Thyroid gland (tissue), 4 donors: ENCODE measurements at places on chromosomes 12 and 14. TPM values are rescaled to one million over a fixed set of nuclear protein-coding genes. Genes with fewer than 3 reads are reported as not detected.

Gene CLEC7A
- 9.4 TPM for total RNA-seq

Gene LACRT
- total RNA-seq = not detected

DNA sequence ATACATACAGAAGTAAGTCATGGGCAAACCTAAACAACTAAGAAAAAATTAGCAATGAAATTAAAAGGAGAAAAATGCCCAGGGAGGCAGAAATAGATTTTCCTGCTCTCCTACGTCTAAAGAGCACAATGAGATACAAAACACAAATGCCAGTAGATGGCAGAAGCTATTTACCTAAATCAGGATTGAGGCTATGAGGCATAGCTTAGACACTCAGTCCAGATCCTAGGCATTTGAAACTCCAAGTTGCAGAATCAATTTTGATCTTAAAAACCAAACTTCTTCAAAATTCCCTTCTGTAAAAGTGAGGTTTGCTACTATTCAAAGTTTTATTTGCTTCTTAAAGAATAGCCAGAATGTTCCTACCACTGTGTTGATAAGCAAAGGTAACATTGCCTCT lies 368.6 kb downstream of the DAD1 start:
- H3K27ac ChIP-seq = no peak overlapping the region
- no peaks in the 10 kb centered on the region for H3K36me3 ChIP-seq
- H3K27me3 ChIP-seq = no peaks in the 10 kb centered on the region

DNA sequence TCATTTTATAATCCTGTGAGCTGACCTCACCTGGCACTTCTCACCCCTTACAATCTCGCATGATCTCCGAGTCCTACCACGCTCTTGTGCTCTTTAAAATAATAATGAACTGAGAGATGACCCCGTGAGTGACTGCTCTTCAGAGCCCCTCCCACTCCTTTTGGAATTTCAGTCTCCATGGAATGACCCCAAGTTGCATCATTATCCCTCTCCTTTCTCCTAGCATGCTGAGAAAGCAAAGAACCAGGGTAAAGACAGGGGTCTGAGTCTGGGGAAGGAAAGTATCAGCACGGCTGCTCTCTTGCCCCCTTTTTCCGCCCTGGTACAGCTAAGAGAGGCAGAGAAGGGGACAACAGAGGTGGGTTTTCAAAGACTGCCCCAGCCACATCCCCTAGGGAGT lies 178.3 kb upstream of the PLEKHA5 start:
- no peak overlapping the region for H3K27ac ChIP-seq
- no peaks in the 10 kb centered on the region for H3K27me3 ChIP-seq
- H3K36me3 ChIP-seq = no peaks in the 10 kb centered on the region
- no peaks in the 10 kb centered on the region for H3K4me1 ChIP-seq
- DNase-seq = no peak

DNA sequence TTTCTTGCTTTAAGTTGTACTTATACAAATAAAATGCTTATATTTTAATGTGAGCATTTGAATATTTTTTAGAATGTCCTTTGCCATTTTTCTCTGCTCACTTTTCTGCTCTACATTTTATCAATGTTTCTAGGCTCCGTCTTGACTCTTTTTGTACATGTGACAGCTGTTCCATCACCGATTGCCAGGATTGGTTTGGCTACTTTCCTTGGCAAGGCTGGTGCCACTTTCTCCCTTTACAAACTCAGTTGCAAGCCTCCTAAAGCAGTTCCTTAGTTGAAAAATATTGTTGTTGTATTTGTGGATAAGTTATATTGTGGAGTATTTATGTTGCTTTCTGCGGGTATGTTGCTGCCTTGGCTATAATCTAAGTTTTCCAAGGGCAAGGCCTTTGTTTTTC lies 63.4 kb downstream of the DACT1 start:
- no peaks in the 10 kb centered on the region for H3K36me3 ChIP-seq
- H3K27ac ChIP-seq = no peak overlapping the region
- no peak overlapping the region for H3K4me3 ChIP-seq
- no peaks in the 10 kb centered on the region for H3K27me3 ChIP-seq
- H3K4me1 ChIP-seq = peaks cover 11% of the 10 kb centered on the region

DNA sequence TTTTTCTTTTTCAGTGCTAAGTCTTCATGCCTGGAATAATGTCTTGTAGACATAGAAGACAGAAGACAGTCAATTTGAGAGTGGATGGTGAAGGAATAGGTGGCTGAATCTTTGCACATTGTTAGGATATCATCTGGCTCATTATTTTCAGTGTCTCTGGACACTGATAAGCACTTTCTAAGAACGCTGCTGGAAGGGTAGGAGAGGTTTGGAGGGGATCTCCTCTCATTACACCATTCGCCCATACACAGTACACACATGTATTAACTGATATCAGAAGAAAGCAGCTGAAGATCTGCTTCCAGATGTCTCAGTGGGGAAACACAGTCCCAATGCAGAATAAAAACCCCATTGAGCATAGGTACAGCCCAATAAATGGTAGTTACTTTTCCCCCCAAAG lies 461.1 kb upstream of the DCN start:
- DNase-seq = no peak
- no peaks in the 10 kb centered on the region for H3K36me3 ChIP-seq
- H3K4me3 ChIP-seq = no peak overlapping the region
- H3K27me3 ChIP-seq = no peaks in the 10 kb centered on the region

- H3K4me1 ChIP-seq = peaks cover 4% of the 10 kb centered on the region
- H3K27ac ChIP-seq = no peak overlapping the region
- H3K36me3 ChIP-seq = no peaks in the 10 kb centered on the region
- no peak overlapping the region for H3K4me3 ChIP-seq
Observed at GRCh38 chr12:89838833-89839232, 130.2 kb upstream of the ATP2B1 start.

GRCh38 chr12:83145325-83145840 lies 458.7 kb downstream of the TMTC2 start:
- DNase-seq = no peak
- no peaks in the 10 kb centered on the region for H3K27me3 ChIP-seq
- H3K27ac ChIP-seq = no peak overlapping the region
- no peak overlapping the region for H3K4me3 ChIP-seq

Gene CIDEB
- 9.2 TPM for total RNA-seq

Gene BBOF1
- 23.4 TPM for total RNA-seq

DNA sequence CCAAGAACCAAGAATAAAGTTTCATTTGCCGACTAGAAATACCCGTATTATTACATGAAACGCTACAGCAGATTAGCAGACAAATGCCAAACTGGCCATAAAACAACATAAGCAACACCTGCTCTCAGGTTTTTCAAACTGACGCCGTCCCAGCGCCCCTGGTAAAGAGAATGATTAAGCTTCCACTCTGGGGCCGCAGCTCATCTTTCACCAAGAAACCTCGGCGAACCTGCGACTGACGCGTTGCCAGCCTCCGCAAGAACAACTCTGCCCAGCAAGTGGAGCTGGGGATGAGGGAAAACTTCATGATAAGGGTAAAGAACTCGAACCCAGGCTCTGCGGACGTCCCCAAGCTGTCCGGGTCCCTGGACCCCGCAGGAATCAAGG lies 530 bp downstream of the ARL1 start:
- H3K4me1 ChIP-seq = peaks cover 27% of the 10 kb centered on the region
- no peaks in the 10 kb centered on the region for H3K27me3 ChIP-seq
- DNase-seq = no peak
- peak overlapping the region; percentile 90 for H3K27ac ChIP-seq
- no peaks in the 10 kb centered on the region for H3K36me3 ChIP-seq

DNA sequence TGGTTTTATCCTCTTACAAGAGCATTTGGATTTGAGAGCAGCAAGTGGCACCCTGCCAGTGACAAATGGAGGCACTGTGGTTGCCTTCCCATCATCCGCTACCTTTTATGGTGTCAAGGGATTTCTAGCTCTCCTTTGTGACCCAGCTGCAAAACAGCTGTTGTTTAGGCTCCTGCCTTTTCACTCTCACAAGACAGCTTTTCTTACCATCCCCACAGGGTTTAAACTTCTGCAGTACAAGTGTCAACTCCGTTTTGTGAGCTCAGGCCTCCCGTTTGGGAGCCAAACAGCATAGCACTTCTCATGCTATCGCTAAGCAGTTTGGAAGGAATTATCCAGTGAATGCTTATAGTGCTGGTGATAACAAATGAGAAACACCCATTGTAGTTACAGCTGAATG lies 331.4 kb downstream of the TMTC2 start:
- no peaks in the 10 kb centered on the region for H3K27me3 ChIP-seq
- DNase-seq = no peak
- H3K4me3 ChIP-seq = no peak overlapping the region
- no peak overlapping the region for H3K27ac ChIP-seq
- peaks cover 7% of the 10 kb centered on the region for H3K4me1 ChIP-seq

DNA sequence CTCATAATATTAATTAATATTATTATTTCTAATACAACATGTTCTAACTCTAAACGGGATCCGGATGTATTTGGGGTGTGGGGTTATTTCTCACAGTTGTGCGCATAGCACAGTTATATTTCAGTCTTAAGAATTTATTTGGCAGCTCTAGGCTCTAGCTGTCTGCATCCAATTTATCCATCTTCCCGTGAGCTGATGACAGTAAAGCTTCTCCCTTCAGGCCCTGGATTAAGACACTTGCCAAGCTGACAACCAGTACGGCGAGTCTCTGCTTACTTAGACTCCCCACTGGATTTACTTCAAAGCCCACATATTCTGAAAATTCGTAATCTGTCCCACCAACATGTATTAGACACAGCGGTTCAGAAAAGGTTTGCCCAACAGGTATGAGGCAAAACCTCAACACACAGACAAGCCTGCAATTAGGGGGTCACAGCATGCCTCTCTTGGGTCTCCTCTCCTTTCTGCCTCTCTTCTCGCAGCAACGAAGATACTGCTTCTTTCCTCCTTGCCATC lies 232.9 kb upstream of the TMTC1 start:
- no peaks in the 10 kb centered on the region for H3K27me3 ChIP-seq
- H3K4me1 ChIP-seq = no peaks in the 10 kb centered on the region
- no peak for DNase-seq
- no peaks in the 10 kb centered on the region for H3K36me3 ChIP-seq
- H3K27ac ChIP-seq = no peak overlapping the region

Gene LMNTD1
- 0.27 TPM for total RNA-seq

DNA sequence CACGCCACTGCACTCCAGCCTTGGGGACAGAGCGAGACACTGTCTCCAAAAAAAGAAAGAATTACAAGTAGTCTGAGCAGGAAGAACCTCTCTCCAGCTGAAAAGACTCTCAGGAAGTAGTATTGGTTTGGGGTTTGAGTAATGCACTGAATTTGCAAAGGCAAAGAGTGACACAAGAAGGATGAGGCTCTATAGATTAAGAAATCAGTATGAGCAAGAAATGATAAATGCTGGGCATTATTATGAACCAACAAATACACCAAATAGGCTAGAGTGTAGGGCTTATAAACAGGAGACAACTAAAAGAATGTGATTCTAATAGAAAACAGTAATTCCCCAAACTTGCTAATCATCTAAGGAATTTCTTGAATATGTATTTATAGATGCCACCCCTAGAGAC lies 2.6 kb upstream of the SLC35E3 start:
- peaks cover 10% of the 10 kb centered on the region for H3K4me1 ChIP-seq
- no peaks in the 10 kb centered on the region for H3K36me3 ChIP-seq
- H3K4me3 ChIP-seq = no peak overlapping the region
- no peak for DNase-seq
- no peaks in the 10 kb centered on the region for H3K27me3 ChIP-seq

DNA sequence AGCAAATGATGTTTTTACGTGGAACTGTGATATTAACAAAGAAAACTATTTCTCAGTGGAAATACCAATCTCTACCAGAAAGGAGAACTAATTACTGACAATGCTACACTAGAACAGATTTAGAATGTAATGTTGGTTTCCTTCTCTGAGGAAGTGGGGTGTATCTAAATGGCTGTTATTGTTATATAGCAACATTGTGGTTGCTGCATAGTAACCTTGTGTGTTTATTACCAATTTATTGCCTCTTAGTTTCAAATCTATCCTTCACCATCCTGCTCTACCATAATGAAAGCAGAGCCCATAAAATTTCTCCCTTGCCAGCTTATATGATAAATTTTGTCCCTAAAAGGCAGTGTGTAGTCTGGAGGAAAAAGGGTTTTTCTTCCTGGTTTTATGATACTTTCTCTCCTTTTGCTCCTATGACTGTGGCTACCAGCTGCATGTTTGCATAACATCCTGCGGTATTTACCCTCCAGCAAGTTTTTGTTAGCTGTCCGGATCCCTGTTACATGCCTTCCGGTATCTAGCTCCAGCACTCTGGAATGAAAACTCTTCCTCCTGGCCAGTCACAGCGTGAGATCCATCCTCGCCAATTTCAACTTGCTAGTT lies 5.7 kb upstream of the KLRK1 start:
- no peak overlapping the region for H3K4me3 ChIP-seq
- H3K27me3 ChIP-seq = no peaks in the 10 kb centered on the region
- no peak for DNase-seq

Gene LAG3
- total RNA-seq = not detected

DNA sequence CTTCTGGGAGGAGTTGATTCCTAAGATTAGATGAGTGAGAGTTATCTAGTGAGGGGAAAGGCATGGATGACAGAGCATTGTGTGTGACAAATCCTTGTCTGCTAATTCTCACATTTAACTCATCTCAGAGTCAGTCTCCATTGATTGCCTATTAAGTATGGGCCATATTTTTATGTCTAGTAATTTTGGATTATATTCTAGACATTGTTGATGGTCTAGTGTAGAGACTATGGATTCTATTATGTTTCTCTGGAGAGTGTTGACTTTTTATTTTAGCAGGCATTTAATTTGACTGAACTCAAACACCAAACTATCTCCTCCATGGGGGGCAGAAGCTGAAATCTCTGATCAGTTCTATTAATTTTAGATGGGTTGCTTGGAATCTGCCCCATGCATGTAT lies 114.4 kb downstream of the CACNA1C start:
- no peaks in the 10 kb centered on the region for H3K36me3 ChIP-seq
- no peak for DNase-seq
- H3K4me3 ChIP-seq = no peak overlapping the region

DNA sequence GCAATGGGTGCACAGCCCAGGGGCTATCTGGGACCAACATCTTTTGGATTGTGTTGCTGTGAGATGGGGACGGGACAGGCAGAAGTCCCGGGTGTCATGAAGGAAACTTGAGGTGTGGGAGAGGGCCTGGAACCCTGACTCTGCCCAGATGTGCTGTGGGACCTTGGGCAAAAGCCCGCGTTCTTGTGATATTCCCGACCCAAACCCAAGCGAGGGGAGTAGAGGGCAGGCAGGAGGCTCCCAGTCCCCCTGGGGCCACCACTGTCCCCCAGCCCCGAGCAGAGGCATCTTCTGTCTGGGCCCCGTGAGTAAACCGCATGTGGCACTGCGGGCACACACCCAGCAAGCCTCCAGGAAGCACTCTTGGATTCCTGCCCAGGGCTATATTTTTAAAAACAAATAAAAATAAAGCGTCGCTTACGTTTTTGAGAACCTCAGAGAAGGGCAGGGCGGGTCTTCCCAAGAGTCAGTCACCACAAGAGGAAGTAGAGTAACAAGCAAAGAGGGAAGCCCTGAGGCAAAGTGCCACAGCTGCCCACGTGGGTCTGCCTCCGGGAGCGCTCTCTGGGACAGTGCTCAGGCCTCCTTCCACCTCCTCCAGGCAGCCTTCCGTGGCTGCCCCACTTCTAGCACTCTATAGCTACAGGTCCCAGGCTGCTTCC lies 39.5 kb downstream of the BEGAIN start:
- H3K4me1 ChIP-seq = peaks cover 15% of the 10 kb centered on the region
- no peaks in the 10 kb centered on the region for H3K27me3 ChIP-seq
- DNase-seq = no peak
- H3K4me3 ChIP-seq = no peak overlapping the region
- H3K36me3 ChIP-seq = no peaks in the 10 kb centered on the region
- H3K27ac ChIP-seq = no peak overlapping the region

- no peak overlapping the region for H3K4me3 ChIP-seq
- no peaks in the 10 kb centered on the region for H3K27me3 ChIP-seq
- peak overlapping the region; percentile 97 for H3K27ac ChIP-seq
- H3K4me1 ChIP-seq = peaks cover 35% of the 10 kb centered on the region
- H3K36me3 ChIP-seq = no peaks in the 10 kb centered on the region
- DNase-seq = peak; percentile 46
Observed at GRCh38 chr12:12837025-12837812, 24.1 kb downstream of the DDX47 start.

Gene GYS2
- total RNA-seq = not detected
